Inflammatory macrophage (primary cell): ENCODE measurements at places on chromosomes 6 and 20.

- no peak for DNase-seq
These were observed 66.4 kb downstream of the PHF20 start for GRCh38 chr20:35838205-35838604.

DNA sequence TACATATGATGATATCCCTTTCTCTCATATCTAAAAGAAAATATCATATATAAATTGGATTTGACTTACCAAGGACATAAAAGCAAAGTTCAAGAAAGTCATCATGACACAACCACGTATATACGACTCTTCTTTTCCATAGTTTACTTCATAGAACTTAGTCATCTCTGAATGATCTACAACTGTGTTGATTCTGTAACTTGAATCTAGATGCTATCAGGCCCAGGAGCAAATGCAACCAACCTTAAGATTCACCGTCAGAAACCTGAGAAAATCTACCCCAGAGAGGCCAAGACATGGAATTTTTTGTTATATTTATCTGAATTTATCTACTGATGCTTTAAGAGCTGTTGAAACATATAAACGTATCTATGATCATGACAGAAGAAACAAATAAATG is 165.6 kb downstream of the PDE10A start:
- DNase-seq = no peak

GRCh38 chr6:138726066-138726756 is 47.4 kb upstream of the CCDC28A start:
- no peak for DNase-seq

- DNase-seq = peak; percentile 24
These were observed 21.1 kb upstream of the EDN1 start for GRCh38 chr6:12269110-12269509.

- DNase-seq = peak; percentile 58
These were observed 537 bp downstream of the PPIL4 start for GRCh38 chr6:149545258-149545753.

GRCh38 chr6:5995949-5996713 is 10.6 kb downstream of the NRN1 start:
- peak; percentile 41 for DNase-seq

GRCh38 chr20:49272654-49273053 is 5.2 kb downstream of the ZNFX1 start:
- DNase-seq = no peak

- no peak for DNase-seq
These were observed 23.9 kb upstream of the PRL start for GRCh38 chr6:22320750-22321149.

DNA sequence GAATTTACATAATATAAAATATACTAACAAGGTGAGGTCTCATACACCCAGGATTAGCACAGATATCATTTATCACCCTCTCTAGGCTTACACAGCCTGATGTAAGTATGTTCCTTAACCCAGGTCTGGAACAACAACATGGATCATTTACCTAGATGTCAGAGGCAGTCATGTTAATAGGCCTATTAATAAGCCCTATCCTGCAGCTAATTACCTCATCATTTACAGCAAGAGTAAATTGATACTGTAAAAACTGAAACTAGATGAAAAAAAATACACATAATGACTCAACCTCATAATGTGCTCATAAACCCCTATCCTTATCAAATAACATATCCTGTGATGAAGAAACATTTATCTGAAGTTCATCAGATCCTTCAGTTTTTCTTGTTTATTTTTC is 334.3 kb upstream of the MANEA start:
- no peak for DNase-seq

DNA sequence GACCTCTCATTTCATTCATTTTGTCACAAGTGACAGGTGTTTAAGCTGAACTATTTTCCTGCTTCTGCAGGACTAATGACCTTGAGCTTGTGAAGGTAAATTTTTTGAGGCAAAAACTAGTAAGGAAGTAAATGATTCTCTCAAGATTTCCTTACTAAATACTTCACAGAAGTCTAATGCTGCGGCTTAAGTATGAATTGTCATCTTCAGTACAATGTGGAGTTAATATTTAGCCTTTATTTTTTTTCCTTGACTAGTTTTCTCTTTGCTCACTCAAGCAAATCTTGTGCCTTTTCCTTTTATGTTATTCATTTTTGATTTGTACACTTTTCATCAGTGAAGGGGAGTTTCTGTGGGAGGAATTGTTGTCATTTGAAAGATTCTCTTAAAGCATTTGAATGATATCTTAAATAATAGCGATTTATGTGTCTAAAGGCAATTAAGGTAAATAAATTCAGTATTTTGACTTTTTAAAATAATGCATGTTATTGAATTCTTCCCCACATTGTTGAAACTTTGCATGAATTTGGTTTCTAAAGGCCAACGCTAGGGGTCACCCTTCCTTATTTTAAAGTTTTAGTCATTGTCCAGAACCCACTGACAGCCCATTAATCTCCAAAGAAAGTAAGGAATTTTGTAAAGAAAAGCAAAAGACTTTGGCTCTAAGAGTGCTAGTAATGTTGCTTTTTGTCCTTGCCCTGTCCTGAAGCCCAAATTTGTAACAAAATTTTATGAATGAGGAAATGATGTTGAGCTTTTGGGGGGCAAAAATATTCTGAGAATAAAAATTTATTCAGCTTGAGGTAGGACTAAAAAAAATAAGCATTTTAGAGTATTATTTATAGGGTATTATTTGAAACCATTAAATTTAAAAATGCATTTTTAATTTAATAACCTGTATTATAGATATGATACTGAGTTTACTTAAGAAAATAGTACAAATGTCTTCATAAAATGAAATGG is 157.4 kb upstream of the LAMA2 start:
- DNase-seq = peak; percentile 9

DNA sequence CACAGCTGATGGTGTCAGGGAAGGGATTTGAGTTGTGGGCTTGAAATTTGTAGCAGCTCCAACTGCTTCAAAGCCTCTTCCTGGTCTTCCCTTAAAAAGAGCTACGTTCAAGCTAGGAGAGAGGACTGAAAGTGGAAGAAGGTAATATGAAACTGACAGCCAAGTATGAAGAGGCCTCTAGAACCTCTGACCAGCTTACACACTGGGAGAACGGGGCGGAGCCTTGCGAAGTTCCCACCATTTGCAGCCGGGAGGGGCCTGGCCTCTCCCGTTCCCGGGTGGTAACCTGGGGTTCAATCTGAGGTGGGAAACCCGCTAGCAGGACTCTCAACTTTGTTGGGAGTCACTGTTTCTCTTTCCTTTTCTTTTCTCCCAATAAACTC is 97.8 kb upstream of the PDE10A start:
- no peak for DNase-seq

- DNase-seq = no peak
These were observed 15.1 kb downstream of the DEK start for GRCh38 chr6:18249271-18249670.

- no peak for DNase-seq
These were observed 709.6 kb upstream of the MARCKS start for GRCh38 chr6:113147544-113147943.

GRCh38 chr6:135002974-135003703 is 51.5 kb downstream of the HBS1L start:
- DNase-seq = no peak

DNA sequence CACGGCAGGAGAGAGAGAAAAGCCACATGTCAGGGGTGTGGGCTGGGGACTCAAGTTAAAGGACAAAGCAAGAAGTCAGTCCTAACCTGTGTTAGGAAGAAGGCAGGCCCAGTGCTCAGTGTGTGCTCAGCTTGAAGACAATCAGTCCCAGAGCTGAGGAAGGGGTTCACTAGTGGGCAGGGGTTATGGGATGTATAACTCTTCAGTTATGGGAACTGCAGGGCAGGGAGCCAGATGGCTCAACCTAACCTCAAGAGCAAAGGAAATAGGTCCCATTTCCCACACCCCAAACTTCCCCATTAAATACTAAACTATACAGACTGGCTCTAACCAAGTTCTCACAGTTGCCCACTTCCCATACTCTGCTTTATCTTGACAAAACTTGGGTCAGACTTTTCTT is 7.4 kb upstream of the SSTR4 start:
- peak; percentile 76 for DNase-seq

GRCh38 chr6:137472641-137473137 is 21.5 kb downstream of the OLIG3 start:
- no peak for DNase-seq

- no peak for DNase-seq
These were observed 479.4 kb upstream of the JARID2 start for GRCh38 chr6:14766391-14766994.

GRCh38 chr20:20184149-20184548 is 131.8 kb downstream of the CFAP61 start:
- peak; percentile 42 for DNase-seq

DNA sequence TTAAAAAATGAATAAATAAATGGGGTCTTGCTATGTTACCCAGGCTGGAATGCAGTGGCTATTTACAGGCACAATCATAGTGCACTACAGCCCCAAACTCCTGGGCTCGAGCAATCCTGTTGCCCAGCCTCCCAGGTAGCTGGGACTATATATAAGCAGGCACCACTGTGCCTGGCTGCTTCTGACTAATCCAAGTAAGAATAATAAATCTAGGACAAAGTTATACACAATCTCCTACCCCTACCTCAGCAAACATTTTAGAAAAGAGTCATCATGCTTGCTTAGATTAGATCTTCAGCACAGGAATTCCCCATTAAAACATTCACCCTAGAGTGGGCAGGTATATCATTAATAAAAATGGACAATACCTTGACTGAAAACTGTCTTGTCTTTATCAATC is 124.6 kb downstream of the REV3L start:
- no peak for DNase-seq

DNA sequence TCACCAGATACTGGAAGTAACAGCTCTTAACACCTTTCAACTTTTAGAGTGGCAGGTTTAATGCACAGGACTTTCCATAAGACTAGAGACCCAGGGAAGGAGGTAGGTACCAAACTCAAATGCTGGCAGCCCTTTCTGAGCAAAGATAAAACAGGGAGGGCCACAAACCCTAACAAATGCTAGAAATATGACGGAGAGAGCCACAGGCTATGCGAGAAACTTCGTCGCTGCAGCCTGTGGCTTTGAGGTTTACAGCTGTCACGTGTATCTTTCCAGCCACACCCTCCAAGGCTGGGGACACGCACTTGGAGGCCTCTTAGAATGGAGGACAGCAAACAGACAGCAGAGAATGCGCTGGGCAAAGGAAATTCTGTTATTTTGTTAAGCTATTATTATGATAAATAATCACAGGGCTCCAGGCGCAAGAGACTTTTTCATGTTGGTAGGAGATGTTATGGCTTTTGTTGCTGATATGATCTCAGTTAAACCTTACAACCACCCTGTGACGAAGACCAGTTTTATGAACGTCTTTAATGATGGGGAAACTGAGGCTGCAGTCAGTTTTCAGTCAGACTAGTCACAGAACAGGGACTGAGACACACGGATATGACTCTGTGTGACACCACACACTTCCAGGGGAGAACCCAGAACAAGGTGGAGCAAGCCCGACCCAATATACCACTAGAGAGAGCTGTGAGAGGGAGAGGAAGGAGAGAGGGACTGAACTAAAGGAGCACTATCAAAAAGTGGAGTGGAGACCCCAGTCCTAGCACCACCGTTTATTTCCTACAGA is 2.0 kb downstream of the TRAM2 start:
- peak; percentile 46 for DNase-seq

- DNase-seq = no peak
These were observed 255.7 kb downstream of the GJA1 start for GRCh38 chr6:121691126-121691551.

GRCh38 chr20:8133310-8133768 is 1.3 kb downstream of the PLCB1 start:
- no peak for DNase-seq

DNA sequence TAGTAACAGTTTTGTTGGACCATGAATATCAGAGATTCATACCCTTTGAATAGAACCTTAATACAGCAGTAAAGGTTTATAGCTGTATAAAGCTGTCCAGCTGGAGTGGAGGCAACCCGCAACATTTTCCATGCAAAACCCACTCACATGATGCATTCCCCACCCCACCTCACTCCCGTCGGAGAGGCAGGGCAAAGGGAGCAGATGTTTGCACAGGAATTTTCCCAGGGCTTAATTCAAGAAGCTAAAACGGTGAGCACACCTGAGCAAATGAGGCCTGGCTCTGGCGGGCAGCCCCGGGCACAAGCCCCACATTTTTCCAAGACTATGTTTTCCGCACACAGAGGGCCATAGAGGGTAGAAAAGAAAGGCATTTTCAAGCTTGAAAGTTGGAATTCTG is 191.7 kb downstream of the FOXC1 start:
- DNase-seq = no peak

DNA sequence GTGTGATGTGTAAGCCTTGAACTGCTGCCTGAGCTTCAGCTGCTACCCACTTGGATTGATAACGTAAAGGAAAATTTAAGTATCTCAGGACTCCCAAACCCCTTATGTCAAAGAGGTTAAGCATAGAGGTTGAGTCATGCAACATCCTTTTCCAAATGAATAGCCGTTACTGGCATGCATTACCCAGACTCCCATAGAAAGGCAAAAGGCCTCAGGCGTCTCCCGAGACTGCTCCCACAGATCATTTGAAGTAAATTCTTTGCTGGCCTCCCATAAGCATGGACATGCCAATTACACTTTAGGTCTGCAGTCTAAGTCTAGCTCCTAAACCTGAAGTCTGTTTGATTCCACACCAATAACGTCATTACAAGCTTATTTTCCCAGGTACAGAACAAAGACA is 14.7 kb downstream of the IPCEF1 start:
- no peak for DNase-seq

DNA sequence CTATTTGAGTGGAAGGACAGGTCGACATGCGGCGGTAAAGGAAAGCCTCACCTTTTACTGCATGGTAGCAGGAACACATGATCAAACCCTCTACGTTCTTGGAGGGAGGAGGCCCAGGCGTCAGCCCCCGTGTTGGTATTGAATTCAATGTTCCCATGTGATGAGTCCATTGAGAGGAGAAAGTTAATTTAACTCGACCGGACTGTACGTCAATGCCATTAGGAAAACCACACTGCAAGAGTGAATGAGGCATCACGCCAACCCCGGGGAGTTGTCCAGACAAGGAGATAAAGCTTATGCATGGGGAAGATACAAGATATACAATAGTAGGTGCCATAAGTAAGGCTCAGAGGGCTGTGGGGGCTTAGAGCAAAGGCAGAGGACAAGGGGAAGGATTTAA is 213.9 kb upstream of the ECI2 start:
- DNase-seq = no peak

- no peak for DNase-seq
These were observed 439.5 kb upstream of the CDH4 start for GRCh38 chr20:60812561-60812960.

- DNase-seq = no peak
These were observed 38.7 kb downstream of the GTF2H5 start for GRCh38 chr6:158206740-158207421.

- no peak for DNase-seq
These were observed 731.4 kb upstream of the CITED2 start for GRCh38 chr6:140105857-140106256.

DNA sequence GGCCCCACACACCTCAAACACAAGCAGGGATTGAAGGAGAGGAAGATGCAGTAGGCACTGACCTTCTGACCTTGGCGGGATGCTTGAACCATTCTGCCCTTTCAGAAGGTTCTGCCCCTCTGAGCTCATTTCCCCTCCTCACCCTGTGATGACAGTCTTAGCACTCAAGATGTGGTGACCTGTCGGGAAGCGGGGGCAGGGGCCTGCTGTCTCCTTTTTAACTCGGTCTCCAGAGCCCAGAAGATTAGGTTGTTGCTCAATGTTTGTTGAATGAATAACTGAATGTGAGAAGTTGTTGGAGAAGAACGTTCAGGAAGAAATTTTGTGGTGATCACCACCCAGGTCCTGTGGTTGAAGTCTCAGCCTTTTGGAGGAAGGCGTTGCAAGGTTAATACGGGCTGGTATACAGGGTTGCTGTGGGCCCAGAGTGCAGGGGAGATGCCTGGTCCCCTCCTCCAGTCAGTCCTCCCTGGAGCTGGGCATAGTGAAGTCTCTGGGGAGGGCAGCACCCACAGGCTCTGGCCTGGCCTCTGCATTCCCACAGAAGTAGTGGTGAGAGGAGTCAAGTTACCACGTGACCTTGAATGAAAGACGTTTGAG is 49.7 kb upstream of the FUCA2 start:
- DNase-seq = no peak
